Esophagus squamous epithelium (tissue), 5 donors: ENCODE measurements at places on chromosomes 1 and 21.

DNA sequence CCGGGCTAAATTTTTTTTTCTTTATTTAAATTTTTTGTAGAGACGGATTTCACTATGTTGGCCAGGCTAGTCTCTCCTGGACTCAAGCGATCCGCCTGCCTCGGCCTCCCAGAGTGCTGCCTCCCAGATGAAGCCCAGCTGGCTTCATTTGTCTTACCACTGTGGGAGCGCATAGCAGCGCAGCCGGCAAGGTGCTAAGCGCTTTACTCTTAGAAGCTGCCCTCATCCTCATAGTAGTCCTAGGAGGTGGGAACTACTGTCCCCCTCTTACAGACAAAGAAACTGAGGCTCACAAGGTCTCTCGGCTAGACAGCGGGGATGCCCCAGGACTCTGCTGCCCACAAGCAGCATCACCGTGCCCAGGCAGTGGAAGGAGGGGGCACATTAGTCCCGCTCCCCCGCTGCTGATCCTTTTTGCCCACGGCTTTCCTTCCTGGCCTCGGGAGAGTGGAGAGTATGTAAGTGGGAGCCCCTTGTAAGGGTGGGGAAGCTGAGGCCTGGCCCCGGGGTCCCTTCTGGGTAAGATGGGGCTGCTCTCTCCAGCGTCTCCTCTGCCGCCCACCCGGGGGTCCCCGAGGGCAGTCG, 726 bp downstream of the TMEM54 start:
- DNase-seq, result no peak

GRCh38 chr1:201591348-201591747, 52.4 kb downstream of the NAV1 start:
- no peak for DNase-seq

DNA sequence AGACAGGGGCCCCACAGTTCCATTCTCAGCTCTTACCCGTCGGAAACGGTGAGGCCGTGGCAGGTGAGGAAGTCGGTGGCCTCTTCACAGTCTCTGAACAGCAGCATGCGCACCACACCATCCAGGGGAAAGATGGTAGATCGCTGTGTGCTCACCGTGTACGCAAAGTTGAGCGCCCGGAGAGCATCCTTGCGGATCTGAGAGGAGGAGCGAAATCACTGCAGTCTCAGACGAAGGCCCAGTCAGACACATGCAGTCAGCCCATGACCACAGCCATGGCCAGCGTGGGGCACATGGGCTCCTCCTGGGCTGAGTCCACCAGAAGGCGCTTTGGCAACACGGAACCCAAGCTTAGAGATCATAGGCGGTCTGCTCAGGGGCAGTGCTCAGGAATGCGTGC, 18.5 kb downstream of the MCM3AP start:
- no peak for DNase-seq

- no peak for DNase-seq
Measured at GRCh38 chr1:86933562-86934377, 19.3 kb downstream of the HS2ST1 start.

DNA sequence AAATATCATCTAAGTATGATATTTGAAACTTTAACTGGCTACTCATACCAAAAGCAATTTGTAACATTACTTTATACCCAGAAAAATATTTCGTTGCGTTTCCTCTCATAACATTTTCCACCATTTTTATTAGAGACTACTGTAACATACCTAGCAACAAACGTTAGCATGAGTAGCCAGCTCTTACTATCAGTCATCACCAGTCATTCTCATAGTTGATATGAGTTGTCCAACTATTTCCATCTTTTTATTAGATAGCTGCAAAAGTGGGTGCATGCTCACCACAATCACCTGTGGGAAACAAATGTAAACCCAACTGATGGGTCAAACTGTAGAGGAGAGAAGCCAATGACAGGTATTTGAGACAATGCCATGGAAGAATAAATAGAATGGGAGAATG, 114.6 kb downstream of the AKT3 start:
- no peak for DNase-seq

- no peak for DNase-seq
Measured at GRCh38 chr1:45492691-45493090, 1.7 kb upstream of the TESK2 start.

GRCh38 chr1:219067350-219067712, 106.3 kb upstream of the LYPLAL1 start:
- no peak for DNase-seq

DNA sequence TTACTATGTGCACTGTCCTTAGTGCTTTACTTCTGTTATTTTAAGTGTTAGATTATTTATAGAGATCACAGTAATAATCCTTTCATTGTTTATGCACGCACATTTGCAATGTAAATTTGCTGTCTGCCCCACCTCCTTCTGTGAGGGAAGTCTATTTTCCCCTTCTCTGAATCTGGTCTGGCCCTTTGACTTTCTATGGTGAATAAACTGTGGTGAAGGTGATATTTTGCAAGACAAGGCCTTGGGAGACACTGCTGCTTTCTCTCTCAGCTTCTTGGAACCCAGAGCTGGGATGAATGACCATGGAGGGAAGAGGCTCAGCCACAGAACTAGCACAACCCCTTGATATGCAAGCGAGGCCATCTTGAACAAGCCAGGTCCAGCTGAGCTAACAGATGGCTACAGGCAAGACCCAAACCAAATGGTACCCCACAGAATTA, 156.3 kb downstream of the ST6GALNAC3 start:
- DNase-seq, result no peak

- DNase-seq, result no peak
Measured at GRCh38 chr1:116943438-116943837, 33.7 kb downstream of the PTGFRN start.

DNA sequence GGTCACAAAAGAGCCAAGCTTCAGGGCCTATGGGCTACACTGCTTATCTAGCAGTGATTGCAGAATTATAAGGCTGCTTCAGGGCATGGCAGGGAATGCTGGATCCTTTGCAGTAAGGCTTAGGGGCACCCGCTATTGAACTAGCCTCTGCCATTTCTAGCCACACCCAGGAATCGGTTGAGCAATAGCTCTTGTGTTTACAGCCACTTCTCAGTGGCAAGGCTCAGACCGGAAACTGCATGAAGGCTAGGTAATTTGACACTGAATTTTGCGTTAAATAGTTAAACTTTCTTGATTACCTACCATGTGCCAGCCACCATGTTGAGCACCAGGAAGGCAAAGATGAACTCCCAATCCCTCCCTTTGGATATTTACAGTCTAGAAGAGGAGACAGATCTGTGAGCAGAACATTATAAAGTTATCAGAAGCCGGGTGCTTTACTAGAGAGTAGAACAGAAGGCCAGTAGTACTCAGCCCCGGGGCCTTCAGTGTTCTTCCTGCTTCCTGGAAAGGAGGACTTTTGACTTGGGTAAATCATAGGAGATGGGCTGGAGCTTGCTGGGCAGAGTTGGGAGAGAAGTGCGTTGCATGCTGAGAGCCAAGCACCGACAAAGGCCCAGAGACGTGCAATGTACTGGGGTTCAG, 98.6 kb upstream of the LPGAT1 start:
- no peak for DNase-seq

- no peak for DNase-seq
Measured at GRCh38 chr1:119544165-119544762, 37.3 kb downstream of the HSD3B1 start.

- no peak for DNase-seq
Measured at GRCh38 chr1:153231785-153232184, 14.4 kb downstream of the PRR9 start.

DNA sequence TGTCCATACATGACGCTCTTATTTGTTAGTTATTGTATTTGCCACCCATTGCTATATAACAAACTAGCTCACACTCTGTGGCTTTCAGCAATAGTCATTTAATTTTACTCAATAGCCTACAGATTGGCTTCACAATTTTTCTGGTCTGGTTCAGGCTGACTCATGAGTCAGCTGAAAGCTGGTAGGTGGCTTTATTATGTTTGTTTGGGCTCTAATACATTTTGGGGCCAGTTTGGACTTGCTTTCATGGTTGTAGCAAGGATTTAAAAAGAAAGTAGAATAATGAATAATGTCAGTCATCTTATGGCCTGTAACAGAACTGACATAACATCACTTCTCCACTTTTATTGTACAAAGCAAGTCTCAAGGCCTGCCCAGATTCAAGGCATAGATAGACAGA, 338.7 kb downstream of the LRRIQ3 start:
- no peak for DNase-seq

DNA sequence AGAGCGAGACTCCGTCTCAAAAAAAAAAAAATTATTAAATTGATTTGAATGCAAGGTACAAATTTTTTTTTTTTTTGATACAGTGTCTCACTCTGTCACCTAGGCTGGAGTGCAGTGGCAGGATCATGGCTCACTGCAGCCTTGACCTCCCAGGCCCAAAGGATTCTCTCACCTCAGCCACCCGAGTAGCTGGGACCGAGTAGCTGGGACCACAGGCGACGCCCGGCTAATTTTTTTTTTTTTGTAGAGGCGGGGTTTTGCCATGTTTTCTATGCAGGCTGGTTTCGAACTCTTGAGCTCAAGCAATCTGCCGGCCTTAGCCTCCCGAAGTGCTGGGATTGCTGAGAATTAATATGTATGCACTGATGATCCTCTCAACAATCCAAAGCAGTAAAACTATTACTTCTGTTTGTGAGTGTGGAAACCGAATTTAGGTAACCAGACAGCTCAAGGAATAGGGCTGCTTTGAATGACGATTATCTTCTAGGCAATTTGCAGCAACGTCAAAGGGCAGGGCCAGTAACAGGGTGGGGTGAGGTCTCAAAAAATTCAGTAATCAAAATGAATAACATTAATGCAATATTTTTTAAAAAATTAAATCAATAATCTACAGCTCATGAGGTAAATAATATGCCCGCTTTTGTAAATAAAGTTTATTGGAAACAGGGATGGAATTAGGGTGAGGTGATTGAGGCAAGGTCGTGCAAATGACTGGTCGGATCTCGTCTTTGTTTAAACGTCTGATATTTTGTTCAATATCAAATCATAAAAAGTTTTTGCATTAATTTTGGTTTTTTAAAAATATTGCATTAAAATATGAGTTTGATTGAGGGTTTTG, 1.2 kb downstream of the CLSPN start:
- no peak for DNase-seq

DNA sequence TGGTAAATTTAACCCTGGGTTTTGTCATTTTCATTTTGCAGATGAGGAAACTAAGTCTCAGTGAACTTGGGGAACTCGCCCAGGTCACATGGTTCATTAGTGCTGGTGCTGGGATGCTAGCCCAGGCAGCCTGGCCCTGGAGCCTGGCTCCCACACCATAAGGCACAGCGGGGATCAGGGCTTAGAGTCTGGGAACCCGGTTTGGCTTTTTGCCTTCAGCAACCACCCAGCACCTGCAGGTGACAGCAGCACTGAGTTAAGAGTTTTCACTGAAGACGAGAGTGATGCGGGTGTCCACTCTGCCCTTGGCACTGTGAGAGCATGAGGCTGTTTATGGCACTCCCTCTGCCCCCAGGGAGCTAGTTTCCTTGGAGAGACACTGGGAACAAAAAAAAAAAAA, 18.4 kb upstream of the CD101 start:
- DNase-seq, result no peak

GRCh38 chr1:93255222-93256079, 74.9 kb downstream of the CCDC18 start:
- DNase-seq, result no peak

DNA sequence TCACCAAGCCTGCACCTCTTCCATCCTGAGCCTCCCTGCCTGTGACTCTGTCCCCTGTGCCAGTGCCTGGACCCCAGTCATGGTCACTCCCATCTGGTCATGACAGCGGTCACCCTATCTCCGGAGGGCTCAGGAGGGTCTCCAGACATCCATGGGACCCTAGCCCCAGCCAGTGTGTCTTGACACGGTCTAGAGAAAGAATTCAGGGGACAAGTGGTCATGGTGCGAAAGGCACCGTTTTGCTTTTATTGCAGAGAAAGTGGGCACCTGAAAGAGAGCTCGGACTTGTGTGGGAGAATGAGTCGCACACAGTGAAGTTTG, 4.7 kb upstream of the RIPK4 start:
- DNase-seq, result no peak

GRCh38 chr1:112689842-112690237, 15.4 kb downstream of the MOV10 start:
- no peak for DNase-seq

GRCh38 chr1:84613026-84613425, 38.8 kb upstream of the CTBS start:
- no peak for DNase-seq

DNA sequence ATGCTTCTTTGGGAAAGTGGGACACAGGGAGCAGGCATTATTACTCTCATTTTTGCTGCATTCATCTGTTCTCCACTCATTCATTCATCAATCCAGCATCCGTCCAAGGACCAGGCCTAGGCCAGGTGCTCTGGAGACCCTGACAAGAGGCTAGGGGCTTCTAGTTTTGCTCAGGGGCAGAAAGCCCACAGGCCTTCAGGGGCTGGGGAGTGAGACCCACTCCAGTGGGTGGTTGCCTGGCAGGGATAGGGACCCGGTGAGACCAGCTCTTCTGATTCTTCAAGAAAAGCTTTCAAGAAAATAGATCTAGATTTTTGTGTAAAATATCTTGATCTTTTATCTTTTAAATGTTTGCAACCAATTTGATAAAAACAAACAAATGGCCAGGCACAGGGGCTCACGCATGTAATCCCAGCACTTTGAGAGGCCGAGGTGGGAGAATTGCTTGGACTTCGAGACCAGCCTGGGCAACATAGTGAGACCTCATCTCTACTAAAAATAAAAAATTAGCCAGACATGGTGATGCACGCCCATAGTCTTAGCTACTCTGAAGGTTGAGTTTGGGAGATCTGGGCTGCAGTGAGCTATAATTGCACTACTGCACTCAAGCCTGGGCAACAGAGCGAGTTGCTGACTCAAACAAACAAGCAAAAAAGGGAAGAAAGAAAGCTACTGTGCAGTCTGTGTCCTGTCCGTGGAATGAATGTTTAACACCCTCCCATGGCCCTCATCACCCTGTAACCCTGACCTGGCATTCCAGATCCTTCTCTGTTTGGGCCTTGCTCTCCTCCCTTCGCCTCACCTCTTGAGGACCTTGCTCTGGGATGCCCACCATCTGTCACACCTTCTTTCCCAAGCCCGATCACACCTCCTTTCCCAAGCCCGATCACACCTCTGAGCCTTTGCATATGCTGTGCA, 17.3 kb upstream of the LRP8 start:
- no peak for DNase-seq

GRCh38 chr1:162178432-162178831, 108.9 kb downstream of the NOS1AP start:
- DNase-seq, result no peak

- no peak for DNase-seq
Measured at GRCh38 chr1:185732951-185733350, 1.2 kb upstream of the HMCN1 start.
